A549 treated with Mapracorat at 1 μM for 4 hours (cell line): ENCODE measurements at places on chromosomes 13 and 19. TPM values are rescaled to one million over a fixed set of nuclear protein-coding genes. Genes with fewer than 3 reads are reported as not detected.

The PTGER1 gene
- total RNA-seq: 0.09 to 0.26 TPM (median 0.12 TPM) in 5 replicates

The ELSPBP1 gene
- total RNA-seq: not detected in 5 replicates

The ZNF433 gene
- not detected in 5 replicates for total RNA-seq

The RPL13A gene
- 3,905 to 4,301 TPM (median 4,085 TPM) in 5 replicates for total RNA-seq

The CACNG7 gene
- total RNA-seq: 5.5 to 9.3 TPM (median 8.6 TPM) in 5 replicates

The AMER2 gene
- not detected in 5 replicates for total RNA-seq

The KIR3DL1 gene
- not detected in 5 replicates for total RNA-seq

The PTGIR gene
- total RNA-seq: 0.06 to 0.10 TPM (median 0.06 TPM) in 3 of 5 replicates, not detected in the others

The TNFSF9 gene
- 2.9 to 6.0 TPM (median 4.5 TPM) in 5 replicates for total RNA-seq

The ISYNA1 gene
- 30.5 to 45.1 TPM (median 41.8 TPM) in 5 replicates for total RNA-seq
